ENCODE measurements at places on chromosomes 4 and X.

- DNase-seq, result no peak
Measured at GRCh38 chrX:66015900-66016689, 23.8 kb downstream of the VSIG4 start.

DNA sequence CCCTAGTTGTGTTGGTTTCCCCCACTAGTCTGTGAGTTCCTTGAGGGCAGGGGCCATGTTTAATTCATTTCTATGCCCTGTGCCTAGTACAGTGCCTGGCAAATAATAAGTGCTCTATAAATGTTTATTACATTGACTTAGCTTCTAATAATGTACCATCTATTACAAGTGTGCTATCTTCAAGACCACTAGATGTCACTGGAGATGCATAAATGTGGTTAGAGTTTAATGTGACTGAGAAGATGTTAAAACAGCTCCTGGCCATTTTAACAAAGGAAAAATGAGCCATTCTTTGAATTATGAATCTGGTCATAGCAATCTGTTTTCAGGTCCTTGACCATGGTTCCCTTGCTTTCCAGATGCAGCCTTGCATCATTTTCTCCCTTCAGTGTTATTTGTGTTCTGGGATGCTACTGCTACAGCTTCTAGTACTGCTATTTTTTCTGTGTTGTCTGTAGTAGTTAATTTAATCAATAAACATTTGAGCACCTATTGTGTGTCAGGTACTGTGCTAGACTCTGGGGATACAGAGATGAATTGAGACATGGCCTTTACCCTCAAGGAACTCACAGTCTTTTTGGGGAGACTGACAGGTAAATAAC, 43.2 kb downstream of the SLC9A6 start:
- DNase-seq, result peak; percentile 64

DNA sequence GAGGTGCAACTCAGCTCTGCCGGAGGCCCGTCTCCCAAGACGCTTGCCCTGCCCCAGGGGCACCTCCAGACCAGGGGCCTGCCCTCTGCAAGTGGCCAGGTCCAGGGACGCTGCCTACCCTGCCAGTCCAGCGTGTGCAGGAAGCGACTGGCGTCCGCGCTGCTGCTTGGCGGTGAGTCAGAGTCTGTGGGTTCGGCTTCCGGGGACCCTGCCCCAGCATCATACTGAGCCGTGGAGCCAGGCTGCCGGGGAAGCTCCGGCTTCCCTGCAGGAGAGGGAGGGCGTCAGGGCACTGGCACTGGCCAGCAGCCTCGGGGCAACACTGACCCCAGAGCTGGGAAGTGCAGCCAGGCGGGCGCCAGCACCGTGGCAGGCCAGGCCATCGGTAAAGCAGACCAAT, 42.5 kb upstream of the CPLX1 start:
- DNase-seq, result no peak

DNA sequence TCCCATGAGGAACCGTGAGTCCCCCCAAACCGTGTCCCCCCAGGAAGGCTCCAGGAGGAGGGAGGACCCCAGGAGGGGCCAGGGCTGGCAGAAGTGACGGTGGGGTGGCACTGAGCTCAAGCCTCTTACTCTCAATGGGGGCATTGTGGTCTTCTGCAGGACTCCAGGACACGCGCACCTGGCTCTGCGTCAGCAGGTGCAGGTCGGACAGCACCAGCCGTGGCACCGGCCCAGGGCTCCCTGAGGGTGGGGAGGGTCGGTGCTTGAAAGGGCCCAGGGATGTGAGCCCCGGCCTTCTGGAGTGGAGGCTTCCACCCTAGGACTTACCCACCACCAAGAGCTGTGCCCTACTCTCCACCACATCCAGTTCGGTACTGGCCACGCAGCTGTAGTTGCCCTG, 18.3 kb downstream of the L1CAM start:
- DNase-seq, result no peak

- DNase-seq, result no peak
Measured at GRCh38 chr4:76563454-76564122, 128.6 kb downstream of the SHROOM3 start.

DNA sequence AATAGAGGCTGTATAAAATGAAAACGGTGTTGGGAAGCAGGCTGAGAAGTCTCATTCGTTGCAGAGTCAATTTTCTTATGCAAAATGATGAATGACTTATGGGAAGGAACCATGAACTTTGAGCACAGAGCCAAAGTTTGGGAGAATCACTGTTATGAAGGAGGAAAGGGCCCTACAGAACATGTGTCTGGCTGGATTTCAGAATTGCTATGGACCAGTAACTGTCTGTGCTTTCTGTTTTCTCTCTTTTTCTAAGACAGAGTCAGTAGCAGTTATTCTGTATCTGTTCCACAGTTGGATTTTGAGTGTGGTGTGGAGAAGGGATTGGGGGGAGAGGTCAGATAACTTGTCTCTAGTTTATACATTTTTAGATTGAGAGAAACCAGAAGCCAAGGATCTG, 265.0 kb upstream of the HS3ST1 start:
- no peak for DNase-seq
